ENCODE measurements at places on chromosomes 4 and X.

- DNase-seq, result no peak
Observed at GRCh38 chr4:40564004-40564403, 65.7 kb downstream of the RBM47 start.

GRCh38 chrX:13147733-13148132 is 103.3 kb upstream of the FAM9C start:
- no peak for DNase-seq

DNA sequence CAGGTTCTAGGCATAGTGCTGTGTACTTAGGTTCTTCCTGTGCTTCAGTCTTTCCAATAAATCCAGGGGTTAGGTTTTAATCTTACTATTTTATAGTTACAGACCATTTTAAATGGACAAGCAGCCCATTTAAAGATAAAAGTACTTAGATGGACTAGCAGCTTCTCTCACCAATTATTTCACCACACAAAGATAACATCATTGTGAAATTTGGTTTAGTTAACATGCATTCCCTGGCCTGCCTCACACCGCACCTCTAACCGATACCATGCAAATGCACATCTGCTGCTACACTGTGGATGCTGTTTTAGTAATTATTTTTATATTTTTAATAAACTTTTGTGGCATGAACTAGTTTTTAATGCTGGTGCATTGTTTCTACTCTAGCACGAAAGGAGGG is 252.6 kb downstream of the RAPGEF2 start:
- no peak for DNase-seq

DNA sequence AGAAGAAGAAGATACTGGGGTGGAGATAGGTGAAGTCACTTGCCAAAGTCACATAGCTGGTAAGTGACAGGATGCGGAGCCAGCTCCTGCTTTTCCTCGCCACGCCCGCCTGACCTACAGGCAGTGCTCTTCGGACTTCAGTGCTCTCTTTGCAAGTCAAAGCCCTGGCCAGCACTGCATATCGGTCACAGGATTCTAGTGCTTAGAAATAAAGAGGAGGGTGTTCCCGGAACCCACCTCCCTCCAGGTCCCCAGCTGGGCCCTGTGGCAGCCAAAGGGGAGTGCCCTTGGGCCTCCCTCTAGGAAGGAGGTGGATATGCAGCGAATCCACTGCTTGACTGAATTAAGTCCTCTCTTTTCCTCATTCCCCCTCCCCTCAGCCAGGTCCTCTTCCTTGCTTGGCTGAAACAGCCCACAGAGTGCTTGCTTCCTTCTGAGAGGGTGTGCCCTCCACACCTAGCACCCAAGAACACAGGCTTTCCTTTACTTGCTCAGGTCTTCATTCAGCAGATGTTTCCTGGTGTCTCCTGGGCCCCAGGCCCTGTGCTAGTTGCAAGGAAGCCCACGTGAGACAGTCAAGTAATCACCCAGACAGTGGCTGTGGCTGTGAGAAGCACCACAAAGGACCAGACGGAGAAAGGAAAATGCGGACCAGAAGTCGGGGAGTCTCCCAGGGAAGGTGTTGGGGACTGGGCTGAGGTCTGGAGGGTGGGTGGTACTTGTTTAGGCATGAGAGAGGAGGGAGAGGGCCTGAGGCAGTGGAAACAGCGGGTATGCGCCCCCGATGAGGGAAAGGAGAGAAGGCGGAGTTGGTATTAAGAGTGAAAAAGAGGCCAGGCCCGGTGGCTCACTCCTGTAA is 14.0 kb upstream of the HMGB3 start:
- no peak for DNase-seq

- DNase-seq, result no peak
Observed at GRCh38 chr4:157045507-157046127, 30.3 kb upstream of the GLRB start.

DNA sequence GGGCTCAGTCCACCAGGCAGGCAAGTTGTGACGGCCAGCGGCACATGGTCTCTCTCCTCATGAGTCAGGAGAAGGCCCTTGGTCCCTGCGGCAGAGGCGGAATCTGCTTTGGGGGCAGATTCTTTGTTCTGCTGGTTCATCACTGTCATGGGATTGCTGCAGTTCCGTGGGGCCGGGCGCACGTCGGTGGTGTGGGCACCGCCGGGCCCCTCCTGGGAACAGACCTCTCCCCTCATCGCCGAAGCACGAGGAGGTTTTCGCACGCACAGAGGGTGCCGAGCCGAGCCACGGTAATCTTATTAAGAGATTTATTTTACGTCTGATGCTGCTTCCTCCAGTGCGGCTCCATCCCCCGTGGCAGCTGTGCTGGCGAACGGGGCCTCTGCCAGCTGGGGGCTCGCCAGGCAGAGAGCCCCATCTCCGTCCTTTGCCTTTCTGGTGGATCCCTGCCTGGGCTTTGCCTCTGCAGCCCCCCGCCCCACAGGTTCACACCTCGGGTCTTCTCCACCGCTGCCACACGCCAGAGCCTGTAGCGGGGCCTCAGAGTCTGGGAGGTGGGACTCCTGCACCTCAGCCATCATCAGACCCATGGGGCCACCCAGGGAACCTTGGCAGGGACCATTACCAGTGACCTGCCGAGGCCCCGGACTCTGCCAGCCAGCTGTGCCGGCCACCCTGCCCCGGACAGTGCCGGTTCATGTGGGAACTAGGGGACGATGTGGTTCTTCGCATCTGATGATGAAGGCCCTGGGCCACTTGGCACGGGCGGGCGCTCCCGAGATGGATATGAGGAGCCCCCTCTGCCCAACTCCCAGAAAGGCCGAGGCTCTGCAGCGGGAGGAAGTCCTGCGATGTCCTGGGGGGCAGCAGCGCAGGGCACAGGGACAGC is 86.7 kb upstream of the NKX1-1 start:
- no peak for DNase-seq

- no peak for DNase-seq
Observed at GRCh38 chrX:84865113-84865512, 138.6 kb upstream of the APOOL start.

GRCh38 chrX:24391389-24391788 is 30.9 kb downstream of the SUPT20HL1 start:
- DNase-seq, result no peak

All from activated gamma-delta T cell (primary cell).